ENCODE measurements at places on chromosomes 1 and 21. TPM values are rescaled to one million over a fixed set of nuclear protein-coding genes. Genes with fewer than 3 reads are reported as not detected.

GRCh38 chr1:36846357-36846756 lies 188.0 kb downstream of the GRIK3 start:
- no peaks in the 10 kb centered on the region for H3K36me3 ChIP-seq
- no peak overlapping the region for H3K27ac ChIP-seq
- H3K4me3 ChIP-seq = no peak overlapping the region
- H3K4me1 ChIP-seq = no peaks in the 10 kb centered on the region

GRCh38 chr1:156592910-156593660 lies 1.5 kb downstream of the NAXE start:
- no peaks in the 10 kb centered on the region for H3K27me3 ChIP-seq
- peaks cover 15% of the 10 kb centered on the region for H3K36me3 ChIP-seq
- peaks cover 24% of the 10 kb centered on the region for H3K4me1 ChIP-seq
- H3K4me3 ChIP-seq = peak overlapping the region; percentile 86
- H3K27ac ChIP-seq = peak overlapping the region; percentile 77

DNA sequence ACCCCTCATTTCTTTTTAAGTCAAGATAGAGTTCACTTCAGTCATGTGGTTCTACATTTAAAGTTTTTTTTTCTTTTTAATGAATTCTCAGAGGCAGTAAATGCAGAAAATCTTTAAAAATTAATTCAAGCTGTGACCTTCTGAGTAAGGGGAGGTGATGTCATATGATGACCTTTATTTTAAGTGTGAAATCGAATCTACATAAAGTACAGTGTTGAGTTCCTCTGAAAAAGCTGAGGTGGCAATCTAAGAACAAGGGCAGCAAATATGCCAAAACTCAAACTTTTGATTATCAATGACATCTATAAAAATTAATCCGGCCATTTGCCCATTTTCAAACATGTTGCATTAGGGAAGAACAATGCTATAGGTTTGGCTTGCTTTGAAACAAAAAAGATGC lies 173.5 kb downstream of the CDC7 start:
- DNase-seq = no peak
- no peak overlapping the region for H3K4me3 ChIP-seq
- no peaks in the 10 kb centered on the region for H3K4me1 ChIP-seq
- H3K36me3 ChIP-seq = no peaks in the 10 kb centered on the region
- H3K27me3 ChIP-seq = no peaks in the 10 kb centered on the region

Gene OR2T12
- not detected for total RNA-seq

DNA sequence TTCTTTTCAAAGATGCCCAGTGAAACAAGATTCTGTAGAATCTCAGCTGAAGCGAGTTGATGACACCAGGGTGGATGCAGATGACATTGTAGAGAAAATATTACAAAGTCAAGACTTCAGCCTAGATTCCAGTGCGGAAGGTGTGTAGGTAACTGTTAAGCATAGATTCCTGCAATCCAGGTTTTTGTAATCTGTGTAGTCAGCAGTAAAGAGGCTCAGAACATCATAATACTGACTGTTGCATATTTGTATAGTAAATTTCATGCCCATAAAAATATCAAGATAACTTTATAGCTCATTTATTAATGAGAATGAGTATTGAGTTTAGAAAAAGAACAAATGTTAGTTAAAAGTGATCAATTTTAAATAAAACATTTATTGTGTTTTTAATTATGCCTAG lies 32.2 kb downstream of the HENMT1 start:
- H3K36me3 ChIP-seq = peaks cover 12% of the 10 kb centered on the region
- no peak overlapping the region for H3K4me3 ChIP-seq
- no peaks in the 10 kb centered on the region for H3K27me3 ChIP-seq
- no peak overlapping the region for H3K27ac ChIP-seq

DNA sequence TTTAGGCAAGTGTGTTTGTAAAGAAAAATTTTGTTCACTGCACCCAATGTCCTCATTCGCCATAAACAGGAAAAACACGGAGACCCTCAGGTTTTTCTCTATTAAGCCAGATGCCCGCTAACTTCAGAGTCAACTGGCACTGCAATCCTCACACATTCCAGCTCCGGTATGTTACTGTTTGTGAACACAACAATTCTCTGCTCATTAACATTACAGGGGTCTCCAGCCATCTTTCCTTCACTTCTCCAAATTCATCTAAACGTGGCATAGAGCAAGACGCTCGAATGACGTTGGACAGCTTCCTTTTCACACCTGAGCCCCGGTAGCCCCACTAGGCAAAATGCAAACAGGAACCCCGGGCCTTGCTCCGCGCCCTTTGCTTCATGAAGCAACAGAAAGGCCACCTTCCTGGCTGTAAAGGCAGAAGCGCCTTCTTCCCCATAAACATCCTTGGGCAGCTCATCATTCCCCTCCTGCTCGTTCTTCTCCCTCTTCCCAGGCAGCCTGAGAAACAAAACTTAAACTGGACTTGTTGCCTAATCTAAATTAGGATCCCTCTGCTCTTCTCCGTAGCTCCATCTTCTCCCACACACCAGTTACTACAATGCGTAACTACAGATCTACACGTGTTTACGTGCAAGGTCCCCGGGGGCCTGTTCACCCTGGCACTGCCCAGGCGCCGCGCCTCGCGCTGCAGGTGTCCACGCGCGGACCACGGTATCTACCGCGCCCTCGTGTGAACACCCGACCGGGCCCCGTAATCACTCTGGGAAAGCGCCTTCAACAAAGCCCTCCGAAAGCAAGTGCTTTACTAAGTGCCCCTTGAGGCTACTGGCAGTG lies 1.2 kb downstream of the LBR start:
- peak overlapping the region; percentile 77 for H3K4me3 ChIP-seq
- H3K27ac ChIP-seq = peak overlapping the region; percentile 82
- H3K4me1 ChIP-seq = peaks cover 51% of the 10 kb centered on the region
- H3K27me3 ChIP-seq = peaks cover 2% of the 10 kb centered on the region

DNA sequence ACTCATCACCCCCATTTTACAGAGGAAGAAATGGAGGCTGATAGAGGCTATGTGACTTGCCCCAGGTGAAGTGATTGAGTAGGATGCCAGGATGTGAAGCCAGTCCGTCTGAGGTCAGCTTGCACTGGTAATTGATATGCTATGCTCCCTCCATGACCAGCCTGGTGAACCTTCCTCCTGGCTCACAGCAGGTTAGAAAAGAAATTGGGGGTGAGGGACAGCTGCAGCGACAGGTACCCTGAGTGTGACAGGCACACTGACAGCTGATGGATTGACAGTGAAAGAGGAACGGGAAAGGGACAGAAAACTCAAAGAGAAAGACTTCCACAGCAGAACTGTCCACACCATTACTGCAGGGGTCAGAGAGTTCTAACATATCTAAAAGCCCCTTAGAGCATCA lies 102.1 kb downstream of the SUSD4 start:
- H3K4me1 ChIP-seq = no peaks in the 10 kb centered on the region
- peaks cover 42% of the 10 kb centered on the region for H3K27me3 ChIP-seq
- no peaks in the 10 kb centered on the region for H3K36me3 ChIP-seq
- DNase-seq = no peak

Gene ADGRL2
- 83.4 TPM for total RNA-seq

Gene CBR3
- not detected for total RNA-seq

GRCh38 chr1:154595621-154596020 lies 12.4 kb downstream of the ADAR start:
- H3K4me3 ChIP-seq = no peak overlapping the region
- peaks cover 49% of the 10 kb centered on the region for H3K36me3 ChIP-seq
- no peak overlapping the region for H3K27ac ChIP-seq
- H3K27me3 ChIP-seq = no peaks in the 10 kb centered on the region
- DNase-seq = no peak
- H3K4me1 ChIP-seq = peaks cover 1% of the 10 kb centered on the region

DNA sequence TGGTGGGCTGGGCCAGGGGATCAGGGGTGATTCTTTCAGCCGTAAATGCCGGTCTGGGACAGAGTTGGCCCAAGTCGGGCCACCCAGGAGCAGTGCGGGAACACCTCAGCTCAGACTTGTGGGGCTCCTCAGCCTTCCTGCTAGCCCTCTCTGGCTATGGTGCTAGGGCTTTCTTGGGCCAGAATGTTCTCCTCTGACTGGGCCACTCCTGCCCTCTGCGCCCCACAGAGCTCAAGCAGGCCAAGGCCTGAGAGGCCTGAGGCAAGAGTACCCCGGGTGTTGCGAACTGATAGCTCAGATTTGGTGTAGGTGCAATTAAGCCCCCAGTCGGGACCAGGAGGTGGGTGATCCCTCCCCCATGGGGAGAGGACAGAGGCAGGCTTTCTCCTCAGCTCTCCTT lies 51.8 kb downstream of the LGR6 start:
- H3K27ac ChIP-seq = no peak overlapping the region
- H3K27me3 ChIP-seq = peaks cover 13% of the 10 kb centered on the region
- DNase-seq = no peak
- no peaks in the 10 kb centered on the region for H3K4me1 ChIP-seq
- H3K36me3 ChIP-seq = no peaks in the 10 kb centered on the region
- no peak overlapping the region for H3K4me3 ChIP-seq

DNA sequence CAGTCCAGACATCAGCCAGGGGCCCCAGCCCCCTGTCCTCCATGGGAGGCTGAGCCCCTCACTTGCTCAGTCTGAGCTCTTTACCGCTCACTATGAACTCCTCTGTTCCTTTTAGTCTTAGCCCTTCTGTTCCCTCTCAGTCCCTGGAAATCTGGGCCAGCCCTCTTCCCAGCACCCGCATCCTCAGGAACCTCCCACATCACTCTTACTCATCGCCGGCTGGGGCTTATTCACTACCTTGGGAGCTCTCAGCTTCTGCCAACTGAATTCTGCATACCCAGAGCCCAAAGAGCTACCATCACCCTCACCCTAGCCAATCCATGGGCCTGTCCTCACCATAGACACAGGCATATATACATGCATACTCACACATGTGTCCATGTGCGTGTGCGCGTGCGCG lies 11.5 kb downstream of the KNCN start:
- H3K4me1 ChIP-seq = peaks cover 2% of the 10 kb centered on the region
- no peak overlapping the region for H3K4me3 ChIP-seq
- no peak overlapping the region for H3K27ac ChIP-seq
- no peak for DNase-seq
- H3K27me3 ChIP-seq = peaks cover 92% of the 10 kb centered on the region

DNA sequence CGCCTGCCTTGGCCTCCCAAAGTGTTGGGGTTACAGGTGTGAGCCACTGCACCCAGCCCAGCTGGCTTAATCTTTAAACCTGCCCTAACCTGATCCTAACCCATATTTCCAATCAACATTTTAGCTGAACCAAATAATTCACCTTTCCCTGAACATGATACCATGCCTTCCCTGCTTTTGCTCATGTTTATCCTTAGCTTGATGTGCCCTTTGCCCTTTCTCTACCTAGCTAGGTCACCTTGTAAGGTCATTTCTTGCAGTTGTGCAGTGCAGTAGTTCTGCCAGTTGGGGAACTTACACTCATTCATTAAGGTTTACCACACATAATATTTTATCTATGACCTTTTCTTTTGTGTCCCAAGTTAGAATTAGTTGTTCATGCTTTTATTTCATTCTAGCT lies 5.3 kb downstream of the UAP1 start:
- DNase-seq = no peak
- H3K27ac ChIP-seq = no peak overlapping the region
- H3K4me1 ChIP-seq = peaks cover 15% of the 10 kb centered on the region
- no peaks in the 10 kb centered on the region for H3K27me3 ChIP-seq
- H3K4me3 ChIP-seq = no peak overlapping the region
- H3K36me3 ChIP-seq = peaks cover 11% of the 10 kb centered on the region

Data from mesothelial cell of epicardium (in vitro differentiated cells).